ENCODE measurements at places on chromosomes 11 and 22.
A peak's percentile ranks its signal among the peaks of the same experiment; 100 is the strongest.

- DNase-seq = no peak
Measured at GRCh38 chr11:104490182-104490581, 326.2 kb upstream of the PDGFD start.

DNA sequence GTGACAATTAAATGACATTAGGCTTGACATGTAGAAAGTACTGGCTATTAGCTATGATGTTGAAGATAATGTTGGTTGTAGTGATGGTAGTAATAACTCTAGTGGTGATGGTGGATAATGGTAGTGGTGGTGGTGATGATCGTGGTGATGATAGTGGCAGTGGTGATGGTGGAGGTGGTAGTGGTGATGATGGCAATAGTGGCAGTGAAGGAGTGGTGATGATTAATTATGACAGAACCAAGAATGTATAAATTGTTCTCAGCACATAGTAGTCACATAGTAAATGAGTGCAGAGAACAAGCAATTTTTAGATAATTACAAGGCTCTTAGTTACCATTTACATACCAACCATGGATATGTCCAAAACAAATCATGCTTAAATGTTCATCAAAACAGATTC lies 5.3 kb upstream of the CD44 start:
- no peak for DNase-seq

DNA sequence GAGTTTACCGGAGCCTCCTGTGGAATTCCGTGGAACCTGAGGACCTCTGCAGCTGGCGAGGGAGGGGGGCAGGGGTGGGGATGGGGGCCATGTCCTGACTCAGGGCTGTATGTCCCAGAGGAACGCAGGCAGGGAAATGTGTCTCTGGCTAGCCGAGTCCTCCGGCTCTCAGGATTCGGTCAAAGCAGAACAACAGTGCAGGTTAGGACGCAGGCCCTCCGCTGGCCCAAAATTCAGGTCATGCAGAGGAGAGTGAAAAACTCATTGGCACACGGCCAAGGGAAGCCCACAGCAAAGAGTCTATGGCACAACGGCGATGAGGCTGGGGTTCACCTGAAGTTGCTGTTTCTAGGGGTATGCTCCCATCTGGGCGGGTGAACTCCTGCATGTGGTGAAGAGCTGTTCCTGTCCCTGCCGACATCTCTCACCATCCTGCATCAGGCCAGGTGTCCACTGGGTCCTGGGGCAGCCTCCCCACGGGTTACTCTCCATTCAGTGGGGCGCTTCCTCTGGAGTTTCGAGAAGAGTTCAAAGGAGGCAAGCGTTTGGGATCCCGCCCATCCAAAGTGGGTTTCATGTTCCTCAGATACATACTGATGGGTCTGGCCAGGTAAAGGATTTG lies 1055.3 kb downstream of the BRD1 start:
- no peak for DNase-seq

DNA sequence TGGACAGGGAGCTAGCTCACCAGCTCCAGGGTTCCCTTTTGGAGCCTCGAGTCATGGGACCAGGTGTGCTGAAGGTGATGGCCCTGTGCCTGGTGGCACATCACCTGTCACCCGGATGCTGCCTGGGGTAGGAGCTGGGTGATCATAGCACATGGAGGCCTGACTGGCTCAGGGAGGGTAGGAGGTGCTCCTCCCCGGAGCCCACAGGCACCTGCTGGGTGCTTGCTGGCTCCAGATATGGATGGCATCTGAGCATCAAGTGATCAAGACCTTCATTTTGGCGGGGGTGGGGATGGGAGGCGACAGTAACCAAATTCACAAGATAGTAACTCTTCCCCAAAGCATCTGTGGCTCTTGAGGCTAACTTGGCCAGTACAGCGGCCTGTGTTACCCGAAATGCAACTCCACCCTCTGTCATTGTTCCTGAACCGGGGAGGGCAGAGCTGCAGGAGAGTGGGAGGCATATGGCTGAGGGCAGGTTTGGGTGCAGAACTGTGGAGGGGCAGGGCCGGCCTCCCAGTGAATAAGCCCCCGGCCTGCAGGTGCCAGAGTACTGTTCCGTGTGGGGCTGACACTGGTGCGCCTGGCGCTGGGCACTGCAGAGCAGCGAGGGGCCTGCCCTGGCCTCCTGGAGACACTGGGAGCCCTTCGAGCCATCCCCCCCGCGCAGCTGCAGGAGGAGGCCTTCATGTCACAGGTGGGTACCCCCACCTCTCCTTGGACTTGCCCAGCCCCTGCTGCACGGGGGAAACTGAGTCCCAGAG lies 4.7 kb downstream of the TBC1D10C start:
- no peak for DNase-seq

DNA sequence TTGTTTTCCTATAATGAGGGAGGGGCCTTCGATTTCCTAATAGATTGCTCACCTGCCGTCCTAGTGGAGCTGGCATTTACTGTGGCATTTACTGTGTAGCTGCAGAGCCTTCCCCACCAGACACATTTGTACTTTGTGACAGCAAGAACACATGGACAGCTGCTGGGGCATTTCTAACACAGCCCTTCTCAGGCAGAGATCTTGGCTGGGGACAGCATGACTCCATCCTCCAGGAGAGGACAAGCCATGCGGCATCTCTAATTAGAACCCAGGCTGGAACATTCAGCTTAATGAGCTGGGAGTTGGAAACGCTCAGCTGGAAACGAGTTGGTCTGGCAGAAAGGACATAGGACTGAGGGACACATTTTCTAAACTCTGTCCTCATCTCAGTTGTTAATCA lies 887.5 kb downstream of the NTM start:
- no peak for DNase-seq

DNA sequence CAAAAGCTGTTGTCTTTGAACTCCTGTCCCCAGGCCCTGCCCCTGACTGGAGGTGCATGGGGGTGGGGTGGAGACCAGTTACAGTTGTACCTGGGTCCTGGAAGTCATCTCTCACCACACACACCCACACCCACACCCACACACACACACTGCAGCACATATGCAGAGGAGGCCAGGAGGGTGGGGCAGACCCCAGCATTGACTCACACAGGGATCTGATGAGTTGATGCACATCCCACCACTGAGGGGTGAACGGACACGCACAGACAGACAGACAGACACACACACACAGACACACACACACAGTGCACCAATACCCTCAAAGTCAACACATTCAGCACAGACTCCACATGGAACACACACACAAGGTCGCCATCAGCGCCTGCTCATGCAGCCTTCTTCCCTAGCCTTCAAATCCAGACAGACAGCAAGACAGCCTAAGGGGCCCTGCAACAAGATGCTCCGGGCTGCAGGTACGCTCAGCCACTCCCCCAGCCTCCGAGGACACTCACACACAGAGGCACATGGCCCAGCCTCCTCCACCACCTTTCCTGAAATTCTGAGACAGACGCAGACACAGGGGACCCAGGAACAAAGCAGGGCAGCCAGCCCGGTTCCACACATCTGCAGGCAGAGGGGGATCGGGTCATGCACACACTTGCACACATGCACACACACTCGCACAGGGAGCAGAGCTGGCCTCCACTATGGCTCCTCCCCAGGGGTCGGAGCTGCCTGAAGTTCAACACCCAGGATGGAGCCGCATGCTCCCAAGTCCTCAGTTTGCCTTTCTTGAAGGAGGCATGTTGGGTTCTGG lies 26.5 kb downstream of the SYT7 start:
- no peak for DNase-seq

DNA sequence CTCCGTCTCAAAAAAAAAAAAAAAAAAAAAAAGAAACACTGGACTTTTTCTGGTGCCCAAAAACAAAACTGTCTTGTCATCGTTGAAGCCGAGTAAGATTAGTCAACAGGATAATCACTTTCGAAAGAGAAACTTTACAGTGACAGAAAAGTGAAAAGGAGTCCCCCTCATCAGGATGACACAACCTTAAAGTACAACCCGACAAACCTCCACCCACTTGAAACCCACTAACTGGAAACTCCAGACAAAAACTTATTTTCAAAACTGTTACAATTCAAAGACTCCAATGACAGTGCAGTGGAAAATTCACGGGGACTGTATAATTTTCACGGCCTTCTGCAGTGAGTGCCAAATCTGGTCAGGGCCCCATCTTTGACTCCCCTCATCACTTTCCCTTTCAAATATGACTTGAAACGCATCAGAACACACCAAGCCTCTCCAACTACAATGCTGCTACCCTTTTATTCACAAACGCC lies 1.3 kb downstream of the DENND5A start:
- DNase-seq = no peak

DNA sequence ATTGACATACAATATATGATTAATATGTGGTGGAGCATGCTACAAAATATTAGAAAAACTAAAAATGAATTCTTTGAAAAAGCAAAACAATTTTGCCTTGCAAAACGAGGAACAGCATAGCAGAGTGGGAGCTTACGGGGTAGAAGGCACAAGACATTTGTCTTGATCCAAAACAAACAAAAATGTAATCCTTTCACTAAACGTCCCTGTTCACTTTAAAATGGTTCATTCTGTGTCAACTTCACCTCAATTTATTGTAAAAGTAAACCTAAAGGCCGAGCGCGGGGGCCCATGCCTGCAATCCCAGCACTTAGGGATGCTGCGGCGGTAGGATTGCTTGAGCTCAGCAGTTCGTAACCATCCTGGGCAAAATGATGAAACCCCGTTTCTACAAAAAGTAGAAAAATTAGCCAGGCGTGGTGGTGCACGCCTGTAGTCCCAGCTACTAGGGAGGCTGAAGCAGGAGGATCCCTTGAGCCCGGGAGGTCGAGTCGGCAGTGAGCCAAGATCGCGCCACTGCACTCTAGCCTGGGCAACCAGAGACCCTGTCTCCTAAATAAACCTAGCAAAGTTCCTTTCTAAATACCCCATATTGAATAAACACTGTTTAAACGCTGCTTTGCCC lies 2.0 kb downstream of the PRDM10 start:
- no peak for DNase-seq

GRCh38 chr11:76166314-76166713 lies 40.0 kb downstream of the WNT11 start:
- DNase-seq = no peak

- DNase-seq = peak; percentile 55
Measured at GRCh38 chr22:43521716-43522115, 109.9 kb downstream of the MPPED1 start.

DNA sequence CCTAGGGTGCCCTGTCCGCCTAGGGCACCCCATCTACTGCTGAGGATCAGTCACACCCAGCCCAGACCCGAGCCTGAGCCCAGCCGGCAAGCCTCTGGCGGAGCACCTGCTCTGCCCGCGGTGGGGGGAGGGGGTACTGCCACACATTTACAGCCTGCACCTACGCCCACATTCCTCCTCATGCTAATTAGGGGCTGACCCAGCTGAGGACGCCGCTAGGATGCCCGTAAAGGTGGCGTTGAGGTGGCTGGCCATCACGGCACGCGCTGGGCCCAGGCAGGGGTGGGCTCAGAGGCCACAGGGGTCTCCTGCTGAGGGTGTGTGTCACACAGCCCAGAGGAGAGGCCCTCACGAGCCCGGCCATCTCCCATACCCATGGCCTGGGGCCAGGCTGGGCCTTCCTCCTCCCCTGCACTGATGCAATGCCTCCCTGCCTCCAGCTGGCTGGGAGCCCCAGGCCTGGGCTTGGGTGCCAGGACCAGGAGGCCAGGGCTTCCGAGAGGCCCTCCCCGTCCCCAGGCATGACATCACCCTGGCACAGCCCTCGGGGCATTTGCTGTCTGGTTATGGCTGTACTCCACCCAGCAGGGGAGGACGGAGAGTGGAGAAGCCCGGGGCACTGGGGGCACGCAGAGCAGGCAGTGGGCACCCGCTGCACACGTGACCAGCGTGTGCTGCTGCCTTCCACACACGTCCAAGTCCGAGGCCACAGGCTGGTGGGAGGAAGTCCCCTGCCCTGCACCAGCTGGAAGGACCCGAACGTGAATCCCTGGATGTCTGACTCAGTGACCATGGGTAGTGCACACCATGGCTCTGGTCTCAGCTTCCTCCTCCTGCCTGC lies 12.7 kb downstream of the DUSP8 start:
- DNase-seq = peak; percentile 50

DNA sequence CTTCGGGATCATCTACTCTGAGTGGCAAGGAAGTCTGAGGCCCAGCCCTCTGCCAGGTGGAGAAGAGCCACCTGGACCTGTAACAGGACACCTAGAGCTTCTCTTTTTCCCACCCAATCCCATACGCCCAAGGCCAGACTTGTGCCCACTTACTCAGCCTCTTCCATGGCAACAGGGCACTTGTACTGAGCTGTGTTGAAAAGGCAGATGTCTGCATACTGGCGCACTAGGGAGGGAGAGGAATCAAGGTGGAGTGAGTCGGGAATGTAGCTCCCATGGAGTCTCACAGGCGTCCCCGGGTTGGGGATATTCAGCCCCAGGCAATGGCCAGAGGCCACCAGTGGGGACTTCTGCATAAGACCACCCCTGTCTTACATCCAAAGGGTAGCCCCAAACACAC lies 36.1 kb downstream of the TPBGL start:
- no peak for DNase-seq

GRCh38 chr11:81899156-81899555 lies 834.5 kb downstream of the FAM181B start:
- no peak for DNase-seq

- no peak for DNase-seq
Measured at GRCh38 chr22:46936378-46936903, 174.0 kb downstream of the TBC1D22A start.

DNA sequence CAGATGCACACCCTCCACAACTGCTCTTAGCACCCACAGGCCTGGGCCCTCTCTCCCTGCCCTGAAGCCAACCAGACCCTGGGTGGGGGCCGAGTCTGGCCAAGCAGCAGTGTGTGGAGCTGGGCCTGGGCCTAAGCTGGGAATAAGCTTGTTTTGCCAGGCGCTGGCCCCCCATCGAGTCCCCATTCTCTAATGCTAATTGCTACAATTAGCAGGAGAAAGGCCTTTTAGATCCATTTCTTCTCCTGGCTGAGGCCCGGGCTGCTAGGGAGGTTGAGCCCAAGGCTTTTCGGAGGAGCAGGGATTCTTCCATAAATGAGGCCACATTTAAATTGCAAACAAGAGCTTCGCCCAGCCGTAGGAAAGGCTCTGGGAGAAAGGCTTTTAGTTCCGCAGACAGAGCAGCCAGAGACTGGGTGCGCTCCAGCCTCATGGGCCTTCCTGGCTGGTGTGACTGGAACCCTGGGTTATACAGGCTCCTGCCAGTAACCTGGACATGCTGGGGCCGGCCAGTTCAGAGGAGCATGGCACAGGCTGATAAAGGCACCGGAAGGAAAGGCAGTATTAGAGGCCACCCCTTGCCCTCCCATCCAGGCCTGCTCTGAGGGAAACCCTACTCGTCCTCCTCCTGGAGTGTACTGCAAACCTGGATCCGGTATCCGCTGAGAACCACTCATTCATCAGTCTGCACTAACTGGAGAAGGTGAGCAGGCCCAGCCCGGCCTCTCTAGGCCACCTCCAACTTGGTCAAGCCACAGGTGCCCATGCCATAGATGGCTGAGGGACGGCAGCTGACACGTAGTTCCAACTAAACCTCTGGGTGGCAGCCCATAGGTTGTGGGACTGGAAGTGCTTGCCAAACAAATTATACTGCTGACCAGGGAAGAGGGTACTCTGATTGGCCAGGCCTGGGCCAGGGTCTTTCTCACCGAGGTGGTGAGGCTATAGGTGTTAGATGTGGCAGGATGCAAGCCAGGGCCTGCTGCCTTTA lies 6.2 kb downstream of the KCNQ1OT1 start:
- DNase-seq = no peak
